ENCODE measurements at places on chromosomes 3 and 15.
A peak's percentile ranks its signal among the peaks of the same experiment; 100 is the strongest.

DNA sequence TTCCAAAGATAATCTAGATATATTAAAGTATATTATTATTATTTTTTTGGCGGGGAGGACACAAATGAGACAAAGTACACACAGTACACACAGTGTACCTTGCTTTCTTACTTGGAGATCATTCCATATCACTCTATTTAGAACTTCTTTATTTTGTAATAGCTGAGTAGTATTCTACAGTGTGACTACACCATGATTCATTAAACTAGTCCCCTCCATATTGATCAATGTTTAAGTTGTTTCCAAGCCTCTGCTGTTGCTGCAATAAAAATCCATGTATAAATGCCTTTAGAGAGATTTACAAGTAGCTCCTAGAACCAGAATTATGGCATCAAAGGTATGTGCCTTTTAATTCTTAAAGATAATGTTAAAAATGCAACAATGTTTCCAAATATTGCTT is 38.8 kb downstream of the PYGO1 start:
- DNase-seq: no peak

DNA sequence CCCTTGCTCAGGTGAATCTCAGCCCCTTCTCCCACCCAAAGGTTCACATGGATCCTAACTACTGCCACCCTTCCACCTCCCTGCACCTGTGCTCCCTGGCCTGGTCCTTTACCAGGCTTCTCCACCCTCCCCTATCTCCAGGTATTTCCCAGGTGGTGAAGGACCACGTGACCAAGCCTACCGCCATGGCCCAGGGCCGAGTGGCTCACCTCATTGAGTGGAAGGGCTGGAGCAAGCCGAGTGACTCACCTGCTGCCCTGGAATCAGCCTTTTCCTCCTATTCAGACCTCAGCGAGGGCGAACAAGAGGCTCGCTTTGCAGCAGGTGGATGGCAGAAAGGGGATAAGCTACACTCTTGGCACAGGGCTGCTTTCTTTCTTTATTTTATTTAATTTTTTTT is 4.5 kb downstream of the FAM131A start:
- DNase-seq: no peak

DNA sequence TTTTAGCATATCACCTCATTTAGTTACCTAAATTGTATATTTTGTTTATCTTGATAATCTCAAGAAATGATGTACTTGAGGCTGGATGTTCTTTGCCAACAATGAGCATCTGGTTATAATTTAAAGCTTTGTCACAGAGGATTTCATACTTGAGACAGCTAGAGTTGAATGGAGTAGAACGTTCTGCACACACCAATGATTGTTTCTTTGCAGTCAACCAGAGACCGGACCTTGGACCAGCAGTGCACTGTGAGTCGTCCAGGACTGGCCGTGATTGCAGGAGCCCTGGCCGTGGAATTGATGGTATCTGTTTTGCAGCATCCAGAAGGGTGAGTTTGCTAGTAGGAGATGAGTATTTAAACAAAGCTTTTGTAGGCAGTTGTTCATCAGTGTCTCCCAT is 90.4 kb downstream of the ATG7 start:
- DNase-seq: no peak

DNA sequence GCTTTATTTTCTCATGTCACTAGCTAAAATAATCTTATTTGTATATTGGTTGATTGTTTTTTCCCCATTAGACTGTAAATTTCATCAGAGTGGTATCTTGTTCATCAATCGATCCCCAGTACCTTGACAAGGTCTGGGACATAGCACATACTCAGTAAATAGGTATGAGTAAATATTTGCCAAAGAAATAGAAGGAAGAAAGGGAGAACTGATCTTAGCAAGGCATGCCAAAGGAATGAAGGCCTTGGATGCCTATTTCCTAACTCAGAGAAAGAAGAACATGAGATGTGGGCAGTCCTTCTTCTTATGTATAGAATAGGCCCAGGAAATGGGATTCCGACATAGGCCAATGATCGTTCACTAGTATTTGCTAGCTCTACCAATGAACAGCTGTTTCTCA is 54.7 kb downstream of the ISL2 start:
- DNase-seq: no peak

- DNase-seq: no peak
These were observed 131.7 kb upstream of the NEO1 start for GRCh38 chr15:72920551-72920950.

GRCh38 chr3:72088486-72089025 is 303.6 kb upstream of the PROK2 start:
- DNase-seq: no peak

GRCh38 chr3:60588806-60589205 is 662.4 kb downstream of the FHIT start:
- DNase-seq: no peak

GRCh38 chr3:52983828-52984227 is 62.0 kb downstream of the SFMBT1 start:
- DNase-seq: no peak

GRCh38 chr3:147038481-147038880 is 367.9 kb downstream of the ZIC4 start:
- peak; percentile 1 for DNase-seq

GRCh38 chr3:131454501-131454900 is 48.3 kb downstream of the MRPL3 start:
- peak; percentile 38 for DNase-seq

- DNase-seq: peak; percentile 58
These were observed at the start of gene IL20RB for GRCh38 chr3:136957751-136958288. TSS of gene IL20RB (plus strand) at chr3:136957983. CDS start at chr3:136958114, 131 bp downstream.

DNA sequence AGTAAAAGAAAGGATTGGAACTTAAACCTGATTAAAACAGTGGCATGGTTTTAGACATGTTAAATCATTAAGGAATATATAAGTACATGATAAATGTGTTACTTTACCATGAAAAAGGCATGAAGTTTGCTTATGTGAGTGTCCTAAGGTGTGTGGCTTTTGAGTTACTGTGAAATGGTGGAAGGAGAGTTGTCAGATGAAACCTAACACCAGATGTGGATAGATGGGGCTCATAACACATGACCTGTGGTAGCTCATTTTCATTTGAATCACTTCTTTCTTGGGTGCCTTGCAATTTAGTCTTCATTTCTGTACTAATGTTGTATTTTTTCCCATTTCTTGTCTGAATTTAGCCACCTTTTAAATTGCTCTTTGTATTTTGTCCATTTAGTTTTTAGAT is 13.0 kb downstream of the MEF2A start:
- no peak for DNase-seq

DNA sequence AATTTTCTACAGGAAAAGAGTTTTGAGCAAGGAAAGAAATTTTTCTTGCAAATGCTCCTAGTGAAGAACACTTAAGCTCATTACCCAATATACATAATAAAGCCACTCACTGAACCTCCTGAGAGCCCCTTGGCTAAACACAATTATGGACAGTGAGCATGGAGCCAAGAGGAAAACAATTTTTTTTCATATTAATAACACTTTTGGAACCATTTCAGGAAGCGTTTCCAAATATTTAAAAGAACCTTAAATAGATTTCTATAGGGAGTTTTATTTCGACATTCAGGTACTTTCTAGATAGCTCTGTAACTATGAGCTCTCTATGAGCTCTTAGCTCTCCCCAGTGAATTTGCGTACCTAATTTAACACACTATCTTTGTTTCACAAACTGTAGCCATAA is 581.1 kb downstream of the ZNF385D start:
- DNase-seq: no peak

DNA sequence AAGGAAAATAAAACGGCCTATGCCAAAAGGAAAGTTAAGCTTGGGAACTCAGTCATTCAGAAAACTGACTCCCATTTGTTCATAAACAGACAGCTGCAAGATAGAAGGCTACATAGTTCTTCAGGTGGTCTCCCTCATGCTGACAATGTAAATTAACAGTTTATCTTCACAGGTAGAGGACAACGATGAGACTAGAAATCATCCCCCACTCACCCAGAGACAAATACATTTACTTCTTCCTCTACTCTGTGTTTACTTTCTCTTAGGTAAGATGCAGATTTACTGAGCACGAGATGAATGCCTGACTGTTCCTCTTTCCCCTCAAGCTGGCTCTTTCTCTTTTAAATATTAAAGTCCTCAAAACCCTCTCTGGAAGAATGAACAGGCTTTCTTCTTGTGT is 117.6 kb upstream of the UBP1 start:
- DNase-seq: no peak

GRCh38 chr15:82048811-82049210 is 3.0 kb upstream of the MEX3B start:
- no peak for DNase-seq

- DNase-seq: no peak
These were observed 11.3 kb downstream of the CX3CR1 start for GRCh38 chr3:39268549-39268900.

DNA sequence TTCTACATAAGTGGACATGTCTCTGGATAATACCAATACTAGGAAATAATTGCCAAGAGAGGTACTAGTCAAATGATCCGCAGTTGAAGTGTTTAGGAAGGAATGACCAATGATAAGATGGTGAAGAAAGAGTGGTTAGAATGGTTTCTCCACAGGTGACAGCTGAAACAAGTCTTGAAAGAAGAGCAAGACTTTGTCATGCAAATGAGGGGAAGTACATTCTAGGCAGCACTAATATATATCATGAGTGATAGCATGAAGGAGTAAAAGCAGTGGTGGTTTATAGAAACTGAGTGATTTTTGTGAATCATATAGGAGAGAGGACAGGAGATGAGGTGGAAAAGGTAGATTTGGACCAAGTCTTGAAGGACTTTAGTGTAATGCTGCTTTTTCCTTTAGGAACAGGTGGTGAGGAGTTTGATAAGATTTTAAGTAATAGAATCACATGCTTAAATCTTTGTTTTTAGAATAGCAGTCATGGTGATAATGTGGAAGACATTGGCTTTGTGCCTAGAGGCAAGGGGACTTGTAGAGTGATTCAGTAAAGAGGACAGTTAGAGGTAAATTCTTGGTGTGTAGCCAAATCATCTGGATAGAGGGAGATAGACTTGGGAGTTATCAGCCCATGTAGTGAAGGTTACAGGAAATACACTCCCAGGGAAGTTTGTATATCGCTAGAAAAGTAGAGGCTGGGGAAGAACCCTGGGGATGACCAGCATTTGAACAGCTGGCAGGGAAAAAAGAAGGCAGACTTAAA is 31.9 kb downstream of the SLMAP start:
- peak; percentile 50 for DNase-seq

DNA sequence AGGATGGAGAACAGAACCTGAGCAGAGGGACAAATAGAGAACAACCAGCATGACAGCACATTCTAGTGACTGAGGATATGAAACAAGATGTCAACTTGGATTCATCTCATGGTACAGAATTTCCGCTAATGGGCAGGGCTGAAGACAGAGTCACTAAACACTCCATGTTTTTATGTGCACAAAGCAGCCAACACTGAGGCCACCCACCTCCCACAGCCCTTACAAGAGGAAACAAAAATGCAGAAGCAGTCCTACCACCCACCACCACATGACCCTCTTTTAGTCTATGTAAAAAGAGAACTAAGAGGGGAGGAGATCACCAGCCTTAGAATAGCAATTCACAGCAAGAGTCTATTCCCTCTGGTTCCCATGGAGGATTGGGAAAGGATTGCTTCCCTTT is 131.4 kb upstream of the UBE2E2 start:
- no peak for DNase-seq

- DNase-seq: no peak
These were observed 40.0 kb upstream of the PRR23E start for GRCh38 chr3:127152684-127153505.

DNA sequence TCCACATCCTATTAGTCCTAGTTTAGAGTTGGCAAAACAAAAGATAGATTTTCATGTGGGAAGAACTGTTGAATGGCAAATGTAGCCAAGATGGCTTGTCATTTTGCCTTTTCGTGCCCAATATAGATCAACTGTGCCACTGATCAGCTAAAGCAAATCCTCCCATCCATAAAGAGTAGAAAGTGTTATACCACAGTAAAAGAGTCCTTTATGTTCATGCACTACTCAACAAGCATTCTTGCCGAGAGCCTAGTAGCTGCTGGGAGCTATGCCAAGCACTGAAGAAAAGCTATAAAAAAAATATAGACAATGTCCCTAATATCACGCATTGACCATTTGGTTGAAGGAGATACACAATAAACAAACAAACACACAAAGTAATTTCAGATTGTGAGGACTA is 225.2 kb downstream of the KCNMB2 start:
- no peak for DNase-seq

GRCh38 chr3:134903837-134904236 is 108.8 kb downstream of the EPHB1 start:
- DNase-seq: no peak

DNA sequence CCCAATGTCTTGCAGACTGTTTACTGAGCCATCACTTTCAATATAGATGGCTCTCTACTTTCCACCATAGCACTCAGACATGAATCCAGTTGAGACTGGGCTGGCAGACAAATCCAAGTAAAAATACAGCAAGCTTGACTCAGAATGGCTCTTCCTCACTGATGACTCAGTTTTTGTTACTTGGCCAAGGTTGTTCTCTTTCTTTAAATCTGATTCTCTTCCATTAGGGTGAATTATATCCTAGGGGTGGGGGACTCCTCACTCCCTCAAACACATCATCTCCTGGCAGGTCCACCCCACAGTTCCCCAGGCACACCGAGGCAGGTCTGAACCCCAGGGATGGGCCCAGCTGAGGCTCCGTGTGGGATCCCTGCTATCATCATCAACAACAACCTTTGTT is 157.9 kb downstream of the MEX3B start:
- peak; percentile 48 for DNase-seq

- peak; percentile 68 for DNase-seq
These were observed 115.4 kb upstream of the C15orf61 start for GRCh38 chr15:67405208-67406191.

GRCh38 chr3:107806536-107806935 is 283.8 kb downstream of the BBX start:
- no peak for DNase-seq

DNA sequence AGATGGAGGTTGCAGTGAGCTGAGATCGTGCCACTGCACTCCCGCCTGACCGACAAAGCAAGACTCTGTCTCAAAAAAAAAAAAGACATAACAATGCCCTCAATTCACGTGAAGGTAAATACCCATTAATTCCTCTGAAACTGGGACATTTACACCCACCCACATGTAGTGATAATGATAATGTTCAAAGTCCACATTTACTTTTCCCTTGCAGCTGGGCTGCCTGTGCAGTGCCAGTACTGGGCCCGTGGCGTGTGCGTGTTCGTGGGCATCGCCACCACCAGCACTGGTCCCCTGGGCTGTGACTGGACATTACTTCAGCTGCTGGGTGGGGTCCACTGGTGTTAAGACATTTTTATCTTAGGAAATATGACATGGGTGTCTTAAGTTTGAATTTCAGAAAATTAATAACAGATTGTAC is 123.6 kb downstream of the SLC25A26 start:
- DNase-seq: no peak

DNA sequence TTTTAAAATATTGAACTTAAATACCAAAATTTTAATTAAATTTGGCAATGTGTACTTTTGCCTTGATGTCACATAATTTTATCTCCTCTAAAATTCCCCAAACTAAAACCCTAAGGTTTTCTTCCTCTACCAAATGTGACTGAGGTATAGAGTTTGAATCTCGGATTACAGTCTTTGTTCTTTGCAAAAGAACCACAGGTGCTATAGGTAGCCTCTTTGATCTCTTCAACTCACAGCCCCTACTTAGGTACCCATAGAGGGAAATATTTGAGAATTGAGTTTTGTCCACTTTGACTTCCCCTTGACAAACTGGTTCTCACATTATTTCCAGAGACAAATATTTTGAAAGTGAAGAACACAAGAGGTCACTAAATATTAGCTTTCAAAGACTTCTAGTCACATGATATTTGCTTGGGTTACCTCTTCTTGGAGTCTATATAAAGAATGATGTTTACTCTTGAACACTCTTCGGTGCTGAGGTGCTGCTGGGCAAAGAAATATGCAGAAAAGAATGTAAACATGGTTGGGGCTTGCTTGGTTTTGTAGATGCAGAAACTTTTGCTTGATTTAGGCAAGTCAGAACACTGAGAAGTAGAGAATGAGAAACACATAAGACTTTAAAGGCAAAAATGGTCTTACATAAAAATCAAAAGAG is 120.8 kb upstream of the MCTP2 start:
- DNase-seq: no peak
